ENCODE measurements at places on chromosomes 5 and 9.

GRCh38 chr5:171449426-171449825 lies 30.0 kb downstream of the FGF18 start:
- no peak for DNase-seq

GRCh38 chr5:141521244-141521781 lies 32.4 kb downstream of the PCDHGC5 start:
- no peak for DNase-seq

DNA sequence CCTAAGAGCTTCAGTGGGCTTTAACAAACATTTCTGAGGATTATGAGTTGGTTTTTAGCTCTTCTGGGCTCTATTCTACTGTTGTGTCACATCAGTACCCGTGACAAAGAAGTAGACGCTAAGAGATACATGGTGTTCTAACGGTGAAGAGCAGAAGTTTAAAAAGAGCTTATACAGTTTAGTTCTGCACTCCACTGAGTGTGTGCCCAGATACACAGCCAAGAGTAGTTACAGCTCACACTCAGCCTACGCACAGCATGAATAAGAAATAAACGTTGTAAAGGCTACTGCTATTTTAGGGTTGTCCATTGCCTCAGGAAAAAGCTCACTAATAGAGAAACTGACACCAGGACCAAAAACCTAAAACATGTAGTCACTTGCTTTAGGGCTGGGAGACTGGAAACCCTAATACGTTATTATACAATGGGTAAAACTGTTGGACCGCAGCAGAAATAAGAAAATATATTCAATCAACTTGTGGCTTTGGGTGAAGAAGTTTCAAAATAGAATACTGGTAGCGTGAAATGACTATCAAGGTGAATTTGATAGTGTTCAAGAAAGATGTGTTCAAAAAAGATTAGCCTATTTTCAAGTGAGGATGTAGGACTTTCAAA lies 34.7 kb downstream of the PSIP1 start:
- DNase-seq, result no peak

- DNase-seq, result no peak
These were observed 12.0 kb upstream of the NKX2-5 start for GRCh38 chr5:173247041-173247440.

GRCh38 chr9:134724202-134724911 lies 82.8 kb downstream of the COL5A1 start:
- DNase-seq, result no peak

DNA sequence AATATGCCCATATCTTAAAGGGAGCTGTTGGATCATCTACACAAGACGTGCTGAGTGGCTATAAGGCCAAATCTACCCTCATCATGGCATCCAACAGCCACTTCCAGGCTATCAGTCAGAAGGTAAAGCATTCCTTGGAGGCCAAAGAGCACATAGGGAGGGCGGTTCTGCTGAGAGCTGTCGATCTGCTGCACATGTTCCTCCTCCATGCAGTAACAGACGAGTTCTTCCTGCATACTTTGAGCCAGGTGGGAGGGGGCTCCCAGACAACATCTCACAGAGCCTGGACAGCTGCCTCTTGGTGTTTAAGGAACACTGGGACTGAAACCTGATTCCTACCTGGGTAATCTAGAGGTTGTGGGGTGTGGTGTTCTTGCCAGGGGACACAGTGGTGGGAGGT lies 93.3 kb upstream of the RAI14 start:
- DNase-seq, result no peak

- DNase-seq, result no peak
These were observed 85.4 kb downstream of the SLC1A3 start for GRCh38 chr5:36691696-36692371.

- no peak for DNase-seq
These were observed 548.4 kb downstream of the LRRC70 start for GRCh38 chr5:63127054-63127453.

GRCh38 chr9:137666955-137667670 lies 48.3 kb downstream of the EHMT1 start:
- no peak for DNase-seq

DNA sequence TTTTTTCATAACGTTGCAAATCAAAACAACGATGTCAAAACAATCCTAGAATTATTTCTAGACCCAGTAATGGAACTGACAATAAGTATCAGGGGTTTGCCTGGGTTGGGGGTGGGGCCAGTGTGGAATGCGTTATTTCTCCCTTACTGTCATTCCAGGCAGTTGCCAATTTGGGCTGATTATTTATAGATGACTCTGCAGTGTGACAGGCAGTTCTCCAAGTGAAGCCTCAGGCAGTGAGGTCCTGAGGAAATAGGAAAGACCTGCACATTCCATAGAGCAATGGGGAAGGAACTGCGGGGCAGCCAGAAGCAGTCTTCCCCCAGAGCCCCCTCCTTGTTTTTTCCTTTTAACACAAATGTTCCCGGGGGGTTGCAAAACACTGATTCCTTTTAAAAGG lies 179.0 kb downstream of the YTHDC2 start:
- no peak for DNase-seq

DNA sequence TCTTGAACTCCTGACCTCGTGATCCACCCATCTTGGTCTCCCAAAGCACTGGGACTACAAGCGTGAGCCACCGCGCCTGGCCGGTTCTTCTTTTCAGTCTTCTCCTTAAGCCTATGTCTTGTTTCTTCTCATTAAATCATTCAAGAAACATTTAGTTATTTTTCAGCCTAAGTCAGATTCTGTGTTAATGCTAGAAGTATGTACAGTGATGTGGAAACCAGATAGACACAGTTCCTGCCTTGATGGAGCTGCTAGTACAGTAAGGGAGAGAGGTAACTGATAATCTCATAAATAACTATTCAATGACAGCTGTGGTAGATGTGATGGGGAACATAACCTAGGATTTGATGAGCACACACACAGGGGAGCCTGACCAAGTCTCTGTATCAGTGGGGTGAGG lies 46.3 kb upstream of the NR3C1 start:
- no peak for DNase-seq

DNA sequence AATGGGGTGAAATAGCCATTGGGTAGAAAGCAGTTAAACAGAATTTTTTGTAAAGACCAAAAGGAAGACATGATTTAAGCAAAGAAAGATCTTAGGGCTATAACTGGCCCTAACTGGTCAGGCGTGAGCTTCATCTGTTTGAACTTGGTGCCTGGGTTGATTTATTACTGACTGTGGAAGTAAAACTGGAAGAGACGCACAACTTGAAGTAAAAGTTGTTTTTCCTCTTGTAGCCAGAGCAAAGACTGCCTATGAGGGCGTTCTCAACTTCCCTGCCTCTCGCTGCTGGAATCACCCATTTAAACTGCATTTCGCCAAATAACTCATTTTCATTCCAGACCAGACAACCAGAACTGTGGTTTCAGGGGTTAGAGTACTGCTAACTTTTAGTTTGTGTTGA lies 1.5 kb downstream of the THBS4 start:
- no peak for DNase-seq

DNA sequence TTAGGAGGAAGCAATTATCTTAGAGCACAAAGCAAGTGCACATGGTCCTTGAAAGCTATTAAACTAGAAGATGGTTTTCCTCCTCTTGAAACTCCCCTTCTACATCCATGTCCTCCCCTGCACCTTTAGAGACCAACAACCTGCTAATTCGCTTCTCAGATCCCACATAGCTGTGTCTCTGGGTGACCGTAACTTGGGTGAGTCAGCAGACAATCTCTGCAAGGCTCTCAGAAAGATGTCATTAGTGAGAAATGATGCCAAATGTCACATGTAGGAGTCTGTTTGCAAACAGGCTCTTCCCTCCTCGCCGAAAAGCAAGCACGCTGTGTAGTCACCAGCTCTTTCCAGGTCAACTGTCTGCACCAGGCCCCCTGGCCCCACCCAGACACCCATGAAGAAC lies 291.8 kb downstream of the SLIT3 start:
- no peak for DNase-seq

DNA sequence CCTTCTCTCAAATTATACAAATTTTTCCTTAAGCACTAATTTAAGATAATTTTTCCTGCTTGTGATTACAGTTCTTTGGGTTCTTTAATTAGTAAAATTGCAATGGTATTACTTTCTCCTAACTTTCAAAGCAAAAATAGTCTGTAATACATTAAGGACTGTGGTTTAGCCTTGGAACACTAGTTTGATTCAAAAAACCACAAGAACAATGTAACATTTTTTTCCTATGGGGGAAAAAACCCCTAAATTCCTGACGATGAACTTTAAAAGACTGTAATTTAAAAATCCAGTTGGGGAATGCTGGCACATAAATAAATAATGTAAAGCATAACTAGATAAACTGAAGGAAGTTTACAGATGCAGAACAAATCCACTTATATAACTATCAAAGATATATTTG lies 65.3 kb downstream of the CDC14B start:
- no peak for DNase-seq

GRCh38 chr5:157444224-157444623 lies 15.8 kb upstream of the NIPAL4 start:
- no peak for DNase-seq

- no peak for DNase-seq
These were observed 531 bp downstream of the MVB12B start for GRCh38 chr9:126327006-126327713.

DNA sequence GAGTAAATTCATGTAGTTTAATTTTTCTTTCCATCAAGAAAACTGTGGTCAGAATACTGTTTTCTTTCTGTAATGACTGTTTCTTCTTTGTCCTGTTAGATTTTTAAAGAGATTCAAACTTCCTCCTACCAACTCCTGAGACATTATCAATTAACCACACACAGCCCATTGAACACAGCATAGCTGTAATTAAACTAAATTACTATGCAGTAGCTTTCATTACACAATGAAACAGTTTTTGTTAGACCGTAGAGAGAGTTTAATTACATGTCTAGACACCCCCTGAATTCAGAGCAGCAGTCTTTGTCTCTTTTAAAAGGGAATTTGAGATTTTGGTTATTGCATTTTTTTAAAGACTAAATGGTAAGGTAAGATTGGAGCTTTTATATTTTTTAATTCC lies 77.5 kb downstream of the STARD4 start:
- DNase-seq, result no peak

DNA sequence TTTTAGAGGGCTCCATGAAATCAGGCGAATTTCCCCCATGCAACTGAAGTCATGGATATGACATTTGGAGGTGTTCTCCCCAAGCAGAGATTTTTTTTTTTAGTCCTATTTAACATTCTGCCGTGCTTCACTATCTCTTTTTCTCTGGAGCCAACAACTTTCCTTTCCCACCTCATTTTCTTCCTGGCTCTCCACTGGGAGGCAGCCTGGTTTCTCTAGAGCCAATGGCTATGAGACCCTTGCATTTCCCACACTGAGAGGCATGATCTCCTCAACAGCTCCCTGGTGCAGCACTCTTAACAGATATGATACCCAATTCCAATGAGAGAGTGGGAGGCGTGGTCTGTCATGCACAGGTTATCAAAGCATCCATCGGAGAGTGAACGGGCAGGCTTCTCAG lies 310.8 kb downstream of the DRD1 start:
- DNase-seq, result no peak

Data from activated T-cell treated with anti-CD3 and anti-CD28 coated beads for 48 hours (primary cell).